ENCODE measurements at places on chromosomes 2 and 18. TPM values are rescaled to one million over a fixed set of nuclear protein-coding genes. Genes with fewer than 3 reads are reported as not detected.

GRCh38 chr2:108067820-108068405 lies 81.6 kb downstream of the SLC5A7 start:
- no peaks in the 10 kb centered on the region for H3K27me3 ChIP-seq
- no peaks in the 10 kb centered on the region for H3K4me1 ChIP-seq
- no peak overlapping the region for H3K27ac ChIP-seq
- no peak for DNase-seq

DNA sequence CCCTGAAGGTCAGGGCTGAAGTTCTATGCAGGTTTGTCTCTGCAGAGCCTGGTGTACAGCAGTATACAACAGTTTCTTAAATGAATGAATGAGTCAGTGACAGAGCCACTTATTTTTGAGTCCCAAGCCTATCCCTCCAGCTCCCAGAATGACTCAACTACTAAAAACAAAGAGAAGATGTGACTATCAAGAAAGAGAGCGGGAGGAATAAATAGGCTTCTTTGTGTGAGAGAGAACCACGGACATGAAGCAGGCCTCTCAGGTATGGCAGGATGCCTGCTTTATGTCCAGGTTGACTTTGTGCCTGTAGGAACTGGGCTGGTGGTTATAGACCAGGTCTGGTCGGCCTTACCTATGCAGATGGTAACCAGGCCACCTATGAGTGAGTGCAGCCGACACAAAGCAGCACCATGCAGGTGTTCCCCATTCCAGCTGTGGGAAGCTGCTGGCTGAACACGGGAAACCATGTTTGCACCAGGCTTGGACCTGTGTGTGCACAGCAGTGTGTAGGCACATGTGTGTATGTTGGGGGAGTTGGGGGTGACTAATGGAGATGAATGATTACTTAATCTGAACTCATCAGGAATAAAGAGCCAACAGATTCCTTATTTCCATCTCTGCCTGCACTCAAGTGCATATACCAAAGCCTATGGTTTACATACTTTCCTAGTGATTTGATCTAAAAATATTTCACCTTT lies 171.0 kb downstream of the OSR1 start:
- no peak overlapping the region for H3K27ac ChIP-seq
- DNase-seq: no peak
- H3K27me3 ChIP-seq: no peaks in the 10 kb centered on the region

DNA sequence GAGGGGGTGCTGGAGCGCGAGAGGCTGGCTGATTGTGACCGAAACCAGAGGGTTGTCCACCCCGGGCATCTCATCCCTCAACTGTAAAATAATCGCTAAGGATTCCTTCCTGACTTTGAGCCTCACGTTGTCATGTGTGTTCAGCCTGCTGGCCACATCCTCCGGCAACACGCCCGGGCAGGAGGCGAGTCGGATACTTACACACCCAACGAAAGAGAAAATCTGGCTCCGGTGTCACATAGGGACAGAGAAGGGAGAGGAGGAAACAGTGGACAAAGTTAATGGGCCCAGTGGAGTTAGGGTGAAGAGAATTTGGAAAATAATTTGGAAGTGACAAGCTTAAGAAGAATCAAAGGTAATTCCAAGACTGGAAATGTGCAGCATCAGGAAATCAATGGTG lies 2.4 kb downstream of the TLX2 start:
- no peak for DNase-seq
- peak overlapping the region; percentile 64 for H3K4me3 ChIP-seq
- peaks cover 75% of the 10 kb centered on the region for H3K27me3 ChIP-seq

DNA sequence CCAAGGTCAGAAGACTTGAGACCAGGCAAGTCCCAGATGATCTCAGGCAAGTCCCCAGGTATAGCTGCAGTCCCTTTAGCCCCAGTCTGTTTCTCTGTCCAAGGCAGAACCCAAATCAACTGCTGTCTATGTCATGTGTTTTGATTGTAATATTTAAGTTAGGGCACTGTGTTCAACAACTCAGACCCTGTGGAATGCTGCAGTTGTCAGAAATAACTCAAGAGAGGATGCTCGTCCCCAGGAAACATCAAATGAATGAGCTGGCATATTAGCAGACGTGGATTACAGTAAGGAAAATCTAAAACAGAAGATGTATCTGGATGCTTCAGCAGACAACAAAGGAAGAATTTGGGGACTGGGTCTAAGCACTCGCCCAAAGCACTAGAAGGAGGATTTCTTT lies 70.1 kb downstream of the BCL11A start:
- H3K4me1 ChIP-seq: no peaks in the 10 kb centered on the region
- H3K27ac ChIP-seq: no peak overlapping the region
- no peaks in the 10 kb centered on the region for H3K36me3 ChIP-seq

GRCh38 chr2:157260533-157261198 lies 3.2 kb downstream of the GALNT5 start:
- H3K4me1 ChIP-seq: peaks cover 38% of the 10 kb centered on the region
- H3K36me3 ChIP-seq: no peaks in the 10 kb centered on the region
- H3K4me3 ChIP-seq: no peak overlapping the region
- no peaks in the 10 kb centered on the region for H3K27me3 ChIP-seq

DNA sequence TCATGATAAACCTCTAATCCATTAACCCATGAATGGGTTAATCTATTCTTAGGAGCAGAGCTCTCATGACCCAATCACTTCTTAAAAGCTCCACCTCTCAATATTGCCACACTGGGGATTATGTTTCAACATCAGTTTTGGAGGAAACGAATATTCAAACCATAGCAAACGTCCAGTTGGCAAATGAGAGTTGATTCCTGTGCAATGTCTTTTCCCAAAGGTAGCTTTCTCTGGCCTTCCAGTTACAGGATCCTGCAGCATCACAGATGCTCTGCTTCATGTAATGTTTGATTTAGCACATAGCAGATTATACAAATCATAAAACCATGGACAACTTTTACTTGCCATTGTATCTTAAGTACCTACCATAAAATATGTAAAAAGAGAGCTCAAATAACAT lies 481.0 kb downstream of the TNS1 start:
- no peak overlapping the region for H3K4me3 ChIP-seq
- no peaks in the 10 kb centered on the region for H3K36me3 ChIP-seq
- H3K4me1 ChIP-seq: no peaks in the 10 kb centered on the region
- H3K27me3 ChIP-seq: no peaks in the 10 kb centered on the region

GRCh38 chr2:176356251-176356650 lies 87.0 kb downstream of the MTX2 start:
- H3K4me1 ChIP-seq: peaks cover 4% of the 10 kb centered on the region
- DNase-seq: no peak
- peaks cover 2% of the 10 kb centered on the region for H3K27me3 ChIP-seq
- no peaks in the 10 kb centered on the region for H3K36me3 ChIP-seq

GRCh38 chr2:234374150-234374508 lies 122.8 kb downstream of the ARL4C start:
- peaks cover 55% of the 10 kb centered on the region for H3K4me1 ChIP-seq
- DNase-seq: no peak
- no peak overlapping the region for H3K27ac ChIP-seq
- no peak overlapping the region for H3K4me3 ChIP-seq

- no peaks in the 10 kb centered on the region for H3K27me3 ChIP-seq
- peaks cover 17% of the 10 kb centered on the region for H3K36me3 ChIP-seq
- H3K4me3 ChIP-seq: peak overlapping the region; percentile 59
- H3K27ac ChIP-seq: peak overlapping the region; percentile 81
- H3K4me1 ChIP-seq: peaks cover 82% of the 10 kb centered on the region
- no peak for DNase-seq
Measured at GRCh38 chr18:13279181-13280069, 60.9 kb downstream of the LDLRAD4 start.

- H3K4me3 ChIP-seq: no peak overlapping the region
- H3K4me1 ChIP-seq: no peaks in the 10 kb centered on the region
- no peak for DNase-seq
- no peaks in the 10 kb centered on the region for H3K36me3 ChIP-seq
- no peak overlapping the region for H3K27ac ChIP-seq
Measured at GRCh38 chr2:66001538-66001937, 433.4 kb upstream of the MEIS1 start.

DNA sequence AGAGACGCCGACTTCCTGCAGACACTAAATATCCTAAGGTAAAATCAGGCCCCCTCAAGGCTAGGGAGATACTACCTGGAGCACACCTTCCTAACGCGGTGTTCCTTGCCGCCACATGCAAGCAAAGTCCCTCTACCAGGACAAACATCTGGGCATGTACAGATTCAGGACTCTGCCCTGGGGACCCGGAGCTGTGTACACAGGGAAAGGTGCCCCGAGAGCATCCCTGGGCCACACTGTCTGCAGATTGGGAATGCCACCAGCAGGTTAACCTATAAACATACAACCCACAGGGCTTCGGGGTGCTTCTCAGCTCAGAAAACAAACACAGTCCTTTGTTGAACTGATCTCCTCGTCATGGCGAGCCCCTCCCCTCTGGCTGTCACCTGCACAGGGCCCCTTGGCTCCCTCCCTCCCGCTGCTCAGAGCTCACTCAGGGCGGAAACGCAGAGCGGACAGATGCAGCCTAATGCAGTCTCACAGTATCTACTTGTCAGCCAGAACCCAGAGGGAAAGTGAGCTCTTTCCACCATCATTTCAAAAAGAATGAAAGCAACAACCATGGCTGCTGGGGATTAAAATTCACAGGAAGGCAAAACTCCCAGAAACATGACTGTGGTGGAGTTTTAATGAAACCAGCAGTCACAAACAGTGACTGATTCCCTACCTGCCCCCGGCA lies 218.8 kb downstream of the HDAC4 start:
- peaks cover 3% of the 10 kb centered on the region for H3K4me1 ChIP-seq
- H3K36me3 ChIP-seq: peaks cover 66% of the 10 kb centered on the region
- no peak overlapping the region for H3K4me3 ChIP-seq

DNA sequence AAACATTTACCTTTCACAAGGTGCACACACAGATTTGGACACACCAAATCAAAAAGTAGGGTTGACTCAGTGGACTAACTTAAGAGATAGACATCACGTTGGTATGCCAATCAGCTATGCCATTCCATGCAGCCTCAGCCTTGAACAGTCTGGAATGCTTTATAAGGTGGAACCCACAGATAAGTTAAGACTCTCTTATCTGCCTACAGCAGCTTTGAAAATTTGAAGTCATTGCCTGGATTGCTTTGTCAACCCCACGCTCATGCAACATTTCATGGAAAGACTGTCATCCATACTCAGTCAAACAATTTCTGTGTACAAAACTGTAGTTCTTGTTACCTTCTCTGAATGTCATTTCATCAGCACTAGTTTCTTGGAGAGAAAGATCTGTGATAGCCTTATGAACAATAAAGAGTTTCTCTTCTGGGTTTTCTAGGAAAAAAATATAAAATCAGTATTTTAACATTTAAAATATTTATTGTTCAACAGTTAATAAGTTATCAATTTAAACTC lies 1.2 kb downstream of the ERMN start:
- peaks cover 20% of the 10 kb centered on the region for H3K4me1 ChIP-seq
- H3K36me3 ChIP-seq: peaks cover 22% of the 10 kb centered on the region
- DNase-seq: no peak

DNA sequence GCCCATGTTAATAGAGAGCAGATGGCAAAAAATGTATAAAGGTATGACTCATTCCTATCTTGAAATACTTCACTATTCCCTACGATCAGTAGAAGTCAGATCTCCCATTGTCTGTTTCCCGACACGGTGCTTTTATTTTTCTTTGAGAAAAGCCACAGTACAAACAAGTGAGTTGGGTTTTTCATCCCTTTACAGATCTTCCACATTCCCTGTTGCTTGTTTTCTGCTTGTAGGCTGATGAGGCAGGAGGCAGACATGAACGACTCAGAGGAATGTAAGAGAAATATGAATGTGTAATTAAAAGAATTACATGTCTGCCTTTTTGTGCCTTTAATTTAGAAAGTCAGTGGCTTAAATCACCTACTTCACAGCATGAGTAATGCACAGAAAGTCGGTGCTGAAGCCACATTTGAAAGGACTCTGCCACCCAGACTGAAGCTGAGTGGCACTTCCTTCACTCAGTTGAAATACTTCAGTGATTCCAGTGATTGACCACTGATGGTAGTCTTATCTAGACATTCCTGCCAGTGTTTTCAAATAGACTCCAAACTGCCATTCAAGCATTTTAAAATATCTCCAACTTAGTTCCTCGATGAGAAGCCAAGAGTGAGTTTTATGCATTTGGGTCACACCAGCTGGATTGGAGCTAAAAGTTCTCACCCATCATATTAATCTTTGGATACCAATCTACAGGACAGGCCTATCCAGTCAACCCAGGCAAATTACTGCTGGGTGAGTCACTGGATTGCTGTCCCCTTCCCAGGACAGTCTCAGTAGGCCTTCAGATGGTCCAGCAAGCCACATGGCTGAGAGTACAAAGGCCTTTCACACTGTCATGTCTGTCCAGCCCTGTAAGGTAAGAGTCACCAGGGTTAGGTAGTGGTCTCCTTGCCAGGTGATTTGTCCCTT lies 79.0 kb downstream of the COLEC12 start:
- no peaks in the 10 kb centered on the region for H3K4me1 ChIP-seq
- H3K27ac ChIP-seq: no peak overlapping the region
- no peaks in the 10 kb centered on the region for H3K27me3 ChIP-seq
- DNase-seq: no peak

DNA sequence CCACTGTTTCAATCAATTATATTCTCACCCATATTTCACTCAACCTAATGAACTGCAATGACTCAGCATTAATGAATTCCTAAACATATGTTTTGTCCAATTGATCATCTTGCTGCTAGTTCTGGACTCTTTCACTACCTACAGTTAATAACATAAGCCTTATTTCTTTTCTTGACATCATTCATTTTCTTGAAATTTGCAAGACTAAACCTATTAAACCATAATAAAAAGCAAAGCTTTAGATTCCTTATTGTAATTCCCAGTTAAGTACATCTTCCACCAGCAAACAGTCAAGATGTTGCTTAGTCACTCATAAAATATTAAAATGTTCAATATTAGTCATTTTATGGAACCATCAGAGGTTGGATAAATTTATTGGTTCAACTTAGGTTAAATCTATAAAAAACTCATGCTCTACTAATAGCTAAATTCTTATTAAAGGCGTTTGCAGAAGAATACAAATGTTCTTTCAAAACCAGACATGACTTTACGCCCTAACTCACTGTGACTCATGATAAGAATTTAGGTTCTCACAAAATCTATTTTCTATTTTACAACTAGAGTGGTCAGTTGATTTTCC lies 599.4 kb downstream of the RNF144A start:
- H3K27me3 ChIP-seq: no peaks in the 10 kb centered on the region
- H3K36me3 ChIP-seq: peaks cover 14% of the 10 kb centered on the region
- H3K4me3 ChIP-seq: no peak overlapping the region
- no peak for DNase-seq
- H3K4me1 ChIP-seq: peaks cover 35% of the 10 kb centered on the region

- no peaks in the 10 kb centered on the region for H3K4me1 ChIP-seq
- peaks cover 14% of the 10 kb centered on the region for H3K36me3 ChIP-seq
- DNase-seq: no peak
- no peaks in the 10 kb centered on the region for H3K27me3 ChIP-seq
Measured at GRCh38 chr2:45406621-45407020, 204.4 kb downstream of the SRBD1 start.

GRCh38 chr2:37361216-37361815 lies 16.9 kb downstream of the QPCT start:
- H3K4me1 ChIP-seq: no peaks in the 10 kb centered on the region
- no peak for DNase-seq
- no peak overlapping the region for H3K27ac ChIP-seq
- H3K36me3 ChIP-seq: no peaks in the 10 kb centered on the region
- H3K4me3 ChIP-seq: no peak overlapping the region

PAIP2B gene
- 1.8 TPM for total RNA-seq

SH3RF3 gene
- 0.23 TPM for total RNA-seq

TMEM163 gene
- total RNA-seq: 2.3 TPM
